ENCODE measurements at places on chromosomes 3 and 15.

DNA sequence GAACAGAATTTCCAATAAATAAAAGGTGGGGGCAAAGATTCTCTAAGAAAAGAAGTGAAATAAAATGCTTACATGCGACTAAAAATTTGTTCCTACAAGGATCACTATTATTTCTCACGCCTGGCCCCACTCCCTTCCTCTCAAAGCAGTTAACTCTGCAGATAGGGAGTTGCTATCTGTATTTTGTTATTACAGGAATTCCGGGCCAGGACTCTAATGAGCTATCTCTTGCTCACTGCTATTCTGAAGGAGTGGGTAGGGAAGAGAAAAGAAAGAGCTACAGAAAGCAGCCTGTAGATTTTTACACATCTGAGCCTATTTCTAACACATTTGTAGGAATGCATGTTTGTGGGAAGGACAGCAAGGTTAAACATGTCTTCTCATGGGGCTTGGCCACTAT is 140.4 kb downstream of the PCCB start:
- no peak for DNase-seq

DNA sequence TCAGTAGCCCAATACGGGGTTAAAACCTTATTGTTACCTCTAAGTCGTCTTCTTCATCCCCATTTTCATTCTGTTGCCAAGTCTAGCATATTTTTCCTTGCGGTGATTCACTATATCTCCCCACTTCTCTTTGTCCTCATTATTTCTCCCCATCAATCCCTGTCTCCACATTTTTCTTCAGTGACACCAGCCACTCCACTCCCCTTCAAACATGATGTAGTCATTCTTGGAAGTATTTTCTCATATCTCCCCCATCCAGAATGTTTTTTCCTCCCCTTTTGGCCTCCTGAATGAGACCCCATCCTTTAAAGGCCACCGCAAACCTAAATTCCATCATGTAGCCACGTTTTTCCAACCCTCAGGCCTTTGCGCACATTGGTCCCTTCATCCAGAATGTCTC is 105.9 kb downstream of the TOP2B start:
- DNase-seq: no peak

DNA sequence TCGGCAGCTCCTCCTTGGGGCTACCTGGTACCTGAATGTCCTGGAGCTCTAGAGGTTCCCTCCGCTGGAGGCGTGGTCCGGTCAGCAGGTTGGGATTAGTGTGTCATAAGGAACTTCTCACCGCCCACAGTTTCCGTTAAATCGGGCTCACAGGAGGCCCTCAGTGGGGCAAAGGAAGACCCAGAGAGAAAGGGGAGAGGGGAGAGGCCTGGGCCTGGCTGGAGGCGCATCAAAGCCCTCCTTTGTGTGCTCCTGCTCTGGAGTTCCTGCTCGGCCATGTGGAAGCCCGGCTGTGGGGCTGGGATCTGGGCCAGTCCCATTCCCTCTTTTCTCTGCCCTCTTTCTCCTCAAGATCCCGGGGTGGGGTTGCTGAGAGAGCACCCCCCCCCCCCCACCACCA is at the start of gene RLBP1:
TSS of gene RLBP1 (minus strand) at position 37 of the 400 bp plus-strand sequence. CDS start 2,604 bp downstream, outside the sequence.
- DNase-seq: no peak

DNA sequence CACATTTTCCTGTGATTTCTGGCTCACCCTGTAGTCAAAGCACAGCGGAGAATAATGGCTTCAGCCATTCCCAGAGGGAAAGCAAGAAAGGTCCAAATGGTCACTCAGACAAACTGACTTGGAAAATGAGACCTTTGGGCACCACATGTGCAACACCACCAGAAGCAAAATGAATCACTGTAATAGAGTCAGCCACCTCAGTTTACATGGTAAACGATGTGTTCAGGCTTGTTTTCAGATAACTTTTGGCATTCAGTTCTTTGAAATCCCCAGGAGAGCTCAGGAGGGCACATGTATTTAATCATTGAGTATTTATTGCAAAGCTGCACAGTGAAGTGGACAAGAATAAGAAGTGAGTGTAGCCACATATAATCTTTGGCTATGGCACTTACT is 38.4 kb upstream of the ALCAM start:
- no peak for DNase-seq

DNA sequence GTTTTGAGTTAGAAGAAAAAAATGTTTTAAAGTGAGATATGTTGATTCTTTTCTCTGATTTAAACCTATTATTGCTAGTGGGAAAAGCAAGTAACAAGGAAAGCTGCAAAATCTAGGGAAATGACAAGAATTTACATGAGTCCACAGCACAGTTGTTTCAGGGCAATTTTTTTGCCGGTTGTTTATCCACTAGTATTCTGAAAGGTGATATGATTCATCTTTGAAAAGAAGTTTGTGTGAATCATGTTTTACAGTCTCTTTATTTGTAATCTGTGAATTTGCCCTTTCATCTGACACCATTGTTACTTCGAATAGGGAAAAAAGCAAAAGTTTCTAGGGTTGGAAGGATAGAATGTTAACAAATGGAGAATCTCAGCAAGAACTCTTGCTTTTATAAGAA is 894.7 kb downstream of the OTOL1 start:
- DNase-seq: no peak

DNA sequence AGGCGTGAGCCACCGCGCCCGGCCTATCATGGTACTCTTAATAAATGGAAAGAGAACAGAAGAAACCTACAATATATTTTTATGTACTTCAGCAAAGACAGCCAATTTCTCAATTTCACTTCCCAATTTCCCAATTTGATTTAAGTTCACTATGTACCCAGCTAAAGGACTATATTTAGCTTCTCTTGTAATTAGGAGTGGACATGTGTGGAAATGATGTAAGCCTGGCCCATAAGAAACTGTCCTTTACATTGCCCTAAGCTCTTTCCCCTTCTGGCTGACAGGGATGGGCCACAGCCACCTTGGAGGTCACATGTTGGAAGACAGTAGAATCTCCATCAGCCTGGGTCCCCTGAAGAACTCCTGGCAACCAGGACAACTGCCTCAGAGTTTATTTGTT is 6.2 kb downstream of the TMEM39A start:
- peak; percentile 46 for DNase-seq

DNA sequence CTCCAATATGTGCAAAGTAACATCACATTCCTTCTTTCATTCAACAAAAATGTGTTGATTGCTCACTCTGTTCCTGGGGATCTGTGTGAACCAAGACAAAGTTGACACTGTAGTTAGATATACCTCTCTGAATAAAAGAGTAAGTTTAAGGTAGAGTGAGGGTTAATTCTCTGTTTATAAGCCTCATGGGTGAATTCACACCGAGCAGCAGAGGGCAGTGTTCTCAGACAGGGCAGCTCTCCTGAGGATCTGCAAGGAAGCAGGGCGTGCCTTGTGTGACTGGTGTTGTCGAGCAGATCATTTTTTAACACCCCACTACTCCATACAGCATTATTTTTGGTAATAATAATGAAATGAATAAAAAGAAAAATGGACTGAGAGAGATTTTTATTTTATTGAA is 34.4 kb downstream of the PAQR9 start:
- DNase-seq: no peak

DNA sequence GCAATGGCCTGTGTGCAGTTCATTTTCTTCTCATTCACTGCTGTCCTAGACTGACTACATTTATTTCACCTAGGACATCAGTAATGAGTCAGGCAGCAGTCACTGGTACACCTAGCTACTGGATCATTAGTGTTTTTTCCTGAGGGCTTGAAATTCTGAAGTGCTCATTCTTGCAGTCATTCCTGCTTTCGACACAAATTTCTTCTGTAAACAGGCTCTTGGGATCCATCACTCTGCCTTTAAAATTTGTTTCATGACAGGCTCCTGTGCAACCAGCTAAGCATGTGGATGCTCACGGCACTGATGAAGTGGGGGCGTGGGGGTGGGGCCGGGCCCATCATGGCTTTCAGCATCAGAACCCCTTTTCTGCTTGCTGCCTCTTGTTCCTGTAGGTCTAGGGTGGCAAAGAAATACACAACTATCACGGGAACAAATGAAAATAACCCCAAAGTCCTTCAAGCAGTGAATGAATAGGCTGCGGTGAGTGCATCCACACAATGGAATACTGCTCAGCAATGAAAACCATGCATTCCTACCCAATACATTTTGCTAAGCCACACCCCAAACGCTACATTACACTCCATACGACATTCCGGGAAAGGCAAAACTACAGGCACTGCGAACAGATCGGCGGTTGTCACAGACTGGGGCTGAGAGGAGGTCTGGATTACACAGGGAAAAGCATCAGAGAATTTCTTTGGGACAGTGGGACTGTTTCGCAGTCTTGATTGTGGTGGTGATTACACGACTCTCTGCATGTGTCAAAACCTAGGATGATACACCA is 9.3 kb upstream of the MELTF start:
- DNase-seq: no peak

DNA sequence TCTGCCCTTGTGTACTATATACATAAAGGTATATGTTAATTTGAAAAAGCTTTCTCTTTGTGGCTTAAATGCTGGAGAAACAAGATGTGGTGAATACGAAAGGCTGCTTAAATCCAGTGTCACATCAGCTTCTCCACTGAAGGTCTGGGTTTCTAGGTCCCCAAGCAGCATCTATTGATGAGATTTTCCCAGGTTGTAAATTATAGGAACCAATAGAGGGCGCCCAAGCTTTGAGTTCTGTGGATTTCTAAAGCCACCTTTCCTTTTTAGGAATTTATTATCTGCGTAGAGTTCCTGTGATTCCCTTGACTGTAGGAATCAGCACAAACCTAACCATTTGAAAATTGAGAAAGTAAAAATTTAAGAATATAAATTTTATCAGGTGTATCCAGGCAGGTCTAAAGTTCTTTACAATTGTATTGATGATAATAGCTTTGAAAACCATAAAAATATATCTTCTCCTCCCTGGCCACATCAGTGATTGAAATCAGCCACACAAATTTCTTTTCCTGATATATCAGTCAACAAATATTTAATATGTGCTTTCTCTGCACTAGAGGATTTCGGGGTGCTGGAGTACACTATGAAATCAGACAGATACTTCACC is 88.3 kb upstream of the ADAMTSL3 start:
- no peak for DNase-seq

GRCh38 chr3:73569246-73569760 is 55.4 kb downstream of the PDZRN3 start:
- no peak for DNase-seq

GRCh38 chr3:10648181-10648580 is 142.8 kb upstream of the ATP2B2 start:
- DNase-seq: no peak

GRCh38 chr3:108338901-108339545 is 42.7 kb downstream of the HHLA2 start:
- DNase-seq: no peak

DNA sequence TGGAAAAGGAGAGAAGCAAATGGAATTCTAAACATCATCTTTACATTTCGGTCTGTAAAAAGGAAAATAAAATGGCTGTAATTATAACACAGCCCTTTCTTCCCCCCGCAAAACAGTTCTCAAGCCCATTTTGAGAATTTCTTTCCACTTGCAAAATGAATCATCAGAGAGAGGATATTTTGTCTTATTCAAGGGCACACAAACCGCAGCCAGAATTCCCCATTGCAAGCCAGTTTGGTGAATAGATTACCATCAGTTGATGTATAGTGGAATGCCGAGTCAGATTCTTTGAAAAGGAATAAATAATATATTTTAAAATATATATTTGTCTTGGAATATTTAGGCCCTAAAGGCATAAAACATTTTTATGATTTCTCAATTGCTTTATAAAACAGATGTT is 420.4 kb upstream of the SEMA6D start:
- DNase-seq: no peak

DNA sequence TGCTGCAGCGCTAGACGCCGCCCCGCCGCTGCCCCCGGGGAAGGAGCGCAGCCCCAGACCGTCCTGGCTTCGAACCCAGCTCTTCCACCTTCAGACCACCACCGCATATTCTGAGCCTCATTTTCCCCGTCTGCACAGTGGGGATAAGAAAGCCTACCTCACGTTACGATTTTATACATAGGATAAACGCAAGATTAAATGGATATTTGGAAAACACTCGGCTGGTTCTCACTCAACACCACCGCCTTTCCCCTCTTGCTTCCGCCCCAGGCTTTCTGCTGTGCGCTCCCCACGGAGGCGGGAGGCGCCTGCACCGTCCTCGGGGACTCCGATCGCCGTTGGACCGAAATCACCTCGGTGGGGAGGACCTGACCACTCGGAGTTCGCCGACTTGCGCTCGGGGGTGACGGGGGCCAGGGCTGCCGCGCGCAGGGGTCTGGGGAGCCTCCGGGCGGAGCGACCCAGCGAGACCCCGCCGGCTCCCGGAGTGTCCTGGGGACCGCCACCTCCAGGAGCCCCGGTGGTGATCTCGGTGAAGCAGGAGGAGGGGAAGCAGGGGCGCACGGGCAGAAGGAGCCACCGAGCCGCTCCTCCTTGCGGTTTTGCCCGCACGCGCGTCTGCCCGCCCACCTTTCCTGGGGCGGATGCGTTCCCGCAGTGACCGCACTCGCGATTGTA is 4.0 kb downstream of the FBXL22 start:
- DNase-seq: no peak

DNA sequence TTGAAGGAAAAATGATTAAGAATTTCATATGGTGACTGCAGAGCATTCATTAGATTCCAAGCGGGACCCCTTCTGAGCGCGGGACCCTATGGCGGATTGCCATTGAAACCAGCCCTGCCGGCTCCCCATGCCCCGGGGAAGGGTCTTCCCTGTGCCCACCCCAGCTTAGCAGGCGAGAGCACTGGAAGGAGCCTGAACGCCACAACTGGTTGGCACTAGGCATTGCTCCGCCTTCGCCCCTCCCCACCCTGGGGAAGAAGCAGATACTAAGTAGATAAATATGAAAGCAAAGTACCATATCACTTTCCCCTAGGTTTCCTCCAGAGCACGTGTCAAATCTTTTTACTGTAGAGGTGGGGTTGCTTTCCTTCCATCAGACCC is 70.7 kb downstream of the CYP19A1 start:
- DNase-seq: no peak

DNA sequence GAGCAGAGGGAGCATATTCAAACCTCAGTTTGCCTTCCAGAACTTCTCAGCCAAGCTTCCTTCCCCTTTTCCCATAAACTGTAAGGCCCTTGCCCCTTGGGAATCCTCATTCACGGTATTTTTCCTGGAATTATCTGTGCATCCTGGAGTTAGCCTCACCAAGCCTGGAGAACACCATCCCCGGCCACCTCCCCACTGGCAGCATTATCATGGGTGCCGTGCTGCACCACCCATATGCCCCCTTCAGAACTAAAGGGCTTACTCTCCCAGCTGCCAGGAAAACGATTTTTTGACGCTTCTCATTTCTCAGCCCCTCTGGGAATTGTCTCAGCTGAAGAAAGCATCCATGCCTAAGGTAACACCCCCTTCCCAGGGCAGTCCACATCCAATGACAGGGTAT is 20.9 kb upstream of the TBC1D21 start:
- no peak for DNase-seq

- no peak for DNase-seq
These were observed 8.5 kb upstream of the FANCD2 start for GRCh38 chr3:10017636-10018292.

- DNase-seq: no peak
These were observed 300.1 kb upstream of the PROK2 start for GRCh38 chr3:72085036-72085435.

DNA sequence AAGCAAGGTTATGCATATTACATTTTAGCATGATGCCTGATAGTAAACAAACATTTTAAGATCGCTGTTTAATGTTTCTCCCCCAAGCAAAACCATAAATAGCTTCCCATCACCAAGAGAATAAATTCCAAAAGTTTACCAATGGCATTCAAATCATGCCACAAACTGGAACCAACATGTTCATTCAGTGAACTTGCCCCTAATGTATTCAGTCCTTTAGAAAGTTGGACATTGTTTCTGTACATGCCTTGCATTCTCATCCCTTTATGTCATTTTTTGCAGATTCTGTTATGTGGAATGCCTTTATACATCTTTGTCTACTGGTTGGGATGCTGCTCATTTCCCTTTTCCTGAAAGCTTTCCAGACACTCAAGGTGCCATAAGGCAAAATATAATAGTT is 105.5 kb downstream of the PYDC2 start:
- DNase-seq: no peak

All from CD14-positive monocyte (primary cell).